Hematopoietic multipotent progenitor cell treated with erythropoietin and hydrocortisone succinate and interleukin-3 and kit ligand, for 8 days (in vitro differentiated cells): ENCODE measurements at places on chromosomes 11 and 22.

DNA sequence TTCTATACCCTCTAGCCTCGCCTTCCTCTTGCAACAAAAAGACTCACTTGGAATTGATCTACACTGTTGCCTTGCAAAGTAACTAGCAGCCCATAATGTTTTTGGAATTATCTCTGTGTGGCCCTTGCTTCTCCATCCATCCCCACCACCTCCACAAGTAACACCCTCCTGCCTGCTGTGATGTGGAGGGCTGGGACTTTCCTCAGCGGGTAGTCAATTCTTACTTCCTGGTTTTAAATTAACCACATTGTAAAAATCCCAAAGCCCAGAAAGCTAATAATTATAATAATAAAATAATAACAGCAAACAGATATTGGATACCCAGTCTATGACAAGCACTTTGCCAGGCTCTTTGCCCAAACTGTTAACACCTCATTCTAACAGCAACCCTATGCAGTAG is 40.8 kb upstream of the GALNT18 start:
- no peak for DNase-seq

DNA sequence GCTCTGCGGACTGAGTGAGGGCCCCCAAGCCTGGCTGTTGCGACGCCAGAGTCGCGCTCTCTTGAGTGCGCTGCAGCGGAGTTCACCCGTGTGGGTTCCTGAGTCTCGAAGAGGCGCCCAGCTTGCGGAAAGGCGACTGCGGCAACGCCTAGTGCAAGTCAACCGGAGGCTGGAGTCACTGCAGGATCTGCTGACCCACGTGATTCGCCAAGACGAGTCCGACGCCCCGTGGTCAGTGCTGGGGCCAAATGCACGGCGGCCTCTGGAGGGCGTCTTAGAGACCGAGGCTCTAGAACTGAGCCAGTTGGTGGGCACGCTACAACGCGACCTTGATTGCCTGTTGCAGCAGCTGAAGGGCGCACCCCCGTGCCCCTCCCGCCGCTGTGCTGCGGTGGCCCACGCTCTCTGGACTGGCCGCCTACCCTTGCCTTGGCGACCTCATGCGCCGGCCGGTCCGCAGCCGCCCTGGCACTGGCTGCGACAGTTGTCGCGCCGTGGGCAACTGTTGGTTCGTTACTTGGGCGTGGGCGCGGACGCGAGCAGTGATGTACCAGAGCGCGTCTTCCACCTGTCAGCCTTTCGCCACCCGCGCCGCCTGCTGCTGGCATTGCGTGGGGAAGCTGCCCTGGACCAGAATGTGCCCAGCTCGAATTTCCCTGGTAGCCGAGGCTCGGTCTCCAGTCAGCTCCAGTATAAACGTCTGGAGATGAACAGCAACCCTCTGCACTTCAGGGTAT is 32.6 kb downstream of the RRP8 start:
- DNase-seq = no peak

GRCh38 chr11:123603666-123604065 is 50.8 kb downstream of the SCN3B start:
- DNase-seq = no peak

GRCh38 chr11:10526974-10527918 is 13.7 kb downstream of the RNF141 start:
- DNase-seq = no peak

GRCh38 chr11:105491394-105491793 is 118.5 kb upstream of the GRIA4 start:
- no peak for DNase-seq

- DNase-seq = no peak
These were observed 11.4 kb downstream of the TTLL8 start for GRCh38 chr22:50046481-50047245.

GRCh38 chr22:28014211-28015045 is 95.4 kb upstream of the PITPNB start:
- DNase-seq = no peak

DNA sequence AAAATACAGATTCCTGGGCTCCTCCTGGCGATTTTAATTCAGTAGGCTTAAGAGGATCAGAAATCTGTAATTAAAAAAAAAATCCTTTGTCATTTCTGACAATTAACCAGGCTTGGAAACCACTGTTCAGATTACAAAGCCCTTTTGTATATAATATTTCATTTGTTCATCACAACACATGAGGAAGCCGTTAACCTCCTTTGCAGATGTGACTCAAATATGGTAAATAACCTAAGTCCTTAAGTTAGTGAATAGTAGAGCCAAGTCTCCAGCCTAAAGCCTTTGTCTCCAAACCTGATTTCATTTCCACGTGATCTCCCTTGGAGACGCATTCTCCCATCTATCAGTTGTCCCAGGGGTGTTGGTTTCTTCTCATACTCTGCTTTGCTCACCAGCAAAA is 67.6 kb downstream of the UBASH3B start:
- no peak for DNase-seq

- no peak for DNase-seq
These were observed 11.9 kb upstream of the MRTFA start for GRCh38 chr22:40648386-40648785.
